Activated T-cell treated with anti-CD3 and anti-CD28 coated beads for 48 hours (primary cell): ENCODE measurements at places on chromosomes 5 and 9.

- DNase-seq: no peak
These were observed 295.2 kb downstream of the ADGRV1 start for GRCh38 chr5:90853750-90854149.

DNA sequence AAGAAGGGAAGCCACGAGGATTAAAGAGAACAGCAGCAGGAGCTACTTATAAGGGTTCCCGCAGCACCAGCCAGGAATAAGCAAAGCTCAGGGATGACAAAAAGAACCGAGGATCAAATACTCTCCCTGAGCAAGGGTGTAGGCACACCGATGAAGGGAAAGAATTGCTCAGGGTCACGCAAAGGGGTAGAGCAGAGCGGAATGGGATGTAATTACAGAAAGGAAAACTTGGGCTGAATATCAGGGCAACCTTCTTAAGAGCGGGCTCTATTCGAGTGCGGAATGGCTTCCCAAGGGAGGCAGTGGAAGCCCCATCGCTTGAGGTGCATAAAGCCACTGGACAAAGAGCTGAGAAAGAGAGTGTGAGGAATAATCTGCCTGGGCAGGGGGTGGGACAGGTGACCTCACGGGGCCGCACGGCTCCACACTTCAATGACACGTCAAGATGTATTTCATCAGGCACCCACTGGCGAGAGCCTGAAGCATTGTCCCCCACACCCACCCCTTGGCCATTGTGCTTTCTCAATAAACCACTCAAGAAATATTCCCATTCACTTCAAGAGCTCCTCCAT, 162.2 kb downstream of the EBF1 start:
- DNase-seq: no peak

DNA sequence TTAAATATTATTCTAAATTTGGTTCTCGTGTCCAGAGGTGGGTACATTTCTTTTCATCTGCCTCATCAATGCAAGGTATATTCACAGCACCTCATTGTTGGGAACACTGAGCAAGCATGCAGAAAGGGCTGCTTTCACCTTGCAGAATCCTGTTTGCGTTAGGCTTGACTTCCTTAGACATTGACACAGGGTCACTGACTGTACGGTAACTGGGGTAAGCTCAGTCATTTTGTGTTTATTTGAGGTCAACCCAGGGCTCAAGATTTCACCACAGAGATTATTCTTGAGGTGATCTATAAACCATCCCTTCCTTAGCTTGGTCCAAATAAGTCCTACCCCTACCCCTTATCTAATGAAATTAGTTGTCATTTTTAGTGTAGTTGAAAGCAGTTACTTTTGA, 1.7 kb upstream of the PTPDC1 start:
- DNase-seq: no peak

GRCh38 chr5:80885396-80886000, 74.7 kb upstream of the RASGRF2 start:
- DNase-seq: no peak

- no peak for DNase-seq
These were observed 287.7 kb upstream of the TLE4 start for GRCh38 chr9:79284081-79284480.
